Pons (tissue), 1 donor: ENCODE measurements at places on chromosomes 6 and 20.

DNA sequence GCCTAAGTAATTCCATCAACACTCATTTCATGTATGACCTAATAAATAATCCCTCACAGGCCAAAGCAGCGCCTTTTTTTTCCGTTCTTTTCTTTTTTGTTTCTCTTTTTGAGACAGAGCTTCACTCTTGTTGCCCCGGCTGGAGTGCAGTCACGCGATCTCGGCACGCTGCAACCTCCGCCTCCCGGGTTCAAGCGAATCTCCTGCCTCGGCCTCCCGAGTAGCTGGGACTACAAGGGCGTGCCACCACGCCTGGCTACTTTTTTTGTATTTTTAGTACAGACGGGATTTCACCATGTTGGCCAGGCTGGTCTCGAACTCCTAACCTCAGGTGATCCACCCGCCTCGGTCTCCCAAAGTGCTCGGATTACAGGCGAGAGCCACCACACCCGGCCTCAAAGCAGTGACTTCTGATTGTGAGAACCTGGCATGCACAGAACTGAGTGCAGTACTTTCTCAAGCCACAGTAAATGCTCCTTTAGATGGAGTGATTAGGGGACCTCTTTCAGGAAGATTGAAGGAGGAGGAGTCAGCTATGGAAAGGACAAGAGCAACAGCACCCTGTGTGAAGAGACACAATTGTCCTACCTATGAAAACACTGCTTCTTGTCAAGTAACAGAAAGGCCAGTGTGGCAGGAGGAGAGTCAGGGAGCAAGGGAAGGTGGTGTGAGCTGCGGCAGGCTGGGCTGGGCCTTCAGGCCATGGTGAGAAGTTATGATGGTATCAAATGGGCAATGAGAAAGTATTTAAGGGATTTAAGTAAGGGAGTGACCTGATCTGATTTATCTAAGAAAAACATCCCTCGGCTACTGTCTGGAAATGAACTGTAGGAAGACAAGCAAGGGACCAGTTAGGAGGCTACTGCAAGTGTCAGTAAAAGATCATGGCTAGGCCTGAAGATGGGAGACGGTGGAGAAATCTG, 1.7 kb upstream of the SCAF8 start:
- no peak for DNase-seq

GRCh38 chr6:28940294-28940857, 16.6 kb upstream of the TRIM27 start:
- DNase-seq = peak; percentile 45

DNA sequence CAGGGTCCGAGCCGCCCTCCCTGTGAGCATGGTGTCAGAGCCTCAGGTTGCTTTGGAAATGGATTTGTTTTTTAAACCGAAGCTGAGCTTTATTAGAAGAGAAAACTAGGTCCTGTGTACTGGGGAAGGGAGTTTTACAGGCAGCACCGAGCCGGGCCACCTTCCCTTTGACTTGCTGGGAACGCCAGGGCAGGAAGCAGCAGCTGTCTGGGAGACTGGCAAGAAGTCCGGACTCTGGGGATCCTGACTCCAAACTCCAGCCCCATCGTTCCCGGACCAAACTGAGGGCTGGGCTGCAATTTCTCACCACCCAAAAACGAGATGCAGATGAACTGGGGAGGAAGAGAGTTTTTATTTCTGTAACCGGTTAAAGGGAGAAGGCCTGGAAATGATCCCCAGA, 214.9 kb upstream of the KCNG1 start:
- DNase-seq = no peak

DNA sequence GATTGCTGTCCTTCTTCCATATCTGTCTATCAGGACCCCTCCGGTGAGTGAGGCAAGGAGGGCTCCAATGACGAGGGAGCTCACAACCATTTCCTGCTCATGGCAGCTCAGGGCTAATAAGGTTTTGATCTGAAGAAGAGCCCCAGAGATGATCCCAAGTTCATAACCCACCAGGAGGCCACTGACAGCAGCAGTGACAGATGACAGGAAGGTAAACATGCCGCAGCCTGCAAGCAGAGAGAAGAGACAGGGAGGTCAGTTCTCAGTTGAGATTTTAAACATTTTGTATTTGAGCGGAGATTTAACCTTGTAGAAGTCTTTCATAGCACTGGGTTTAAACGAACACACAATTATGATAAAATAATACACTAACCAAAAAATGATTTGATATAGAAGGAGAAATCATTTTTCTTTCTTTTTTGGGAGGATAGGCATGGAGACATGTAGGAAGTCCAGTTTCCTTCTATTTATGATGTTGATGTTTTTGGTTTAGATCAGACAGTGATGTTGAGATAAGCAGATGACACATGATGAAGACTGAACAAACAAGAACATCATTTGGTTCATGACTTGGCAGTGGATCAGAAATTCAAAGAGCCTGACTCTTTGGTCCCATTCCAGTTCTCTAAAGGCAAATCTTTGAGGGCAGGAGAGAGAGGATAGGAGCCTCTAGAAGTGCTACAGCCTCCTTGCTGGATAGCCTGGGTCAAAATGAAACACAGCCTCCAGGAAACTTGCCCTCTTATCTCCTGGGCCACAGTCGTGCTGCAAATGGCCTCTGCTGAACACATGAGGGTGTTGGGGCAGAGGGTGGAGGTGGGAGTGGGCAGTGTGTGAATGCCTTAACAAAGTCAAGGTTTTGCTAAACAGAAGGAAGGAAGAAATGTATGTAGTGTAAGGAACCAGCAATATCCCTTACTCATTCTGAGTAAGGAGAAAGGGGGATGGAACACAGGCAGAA, 22.6 kb downstream of the SLC2A12 start:
- no peak for DNase-seq

GRCh38 chr6:155472886-155473285, 17.2 kb upstream of the NOX3 start:
- DNase-seq = no peak

- DNase-seq = peak; percentile 93
Observed at GRCh38 chr6:35049900-35050756, 91.0 kb downstream of the TCP11 start.

DNA sequence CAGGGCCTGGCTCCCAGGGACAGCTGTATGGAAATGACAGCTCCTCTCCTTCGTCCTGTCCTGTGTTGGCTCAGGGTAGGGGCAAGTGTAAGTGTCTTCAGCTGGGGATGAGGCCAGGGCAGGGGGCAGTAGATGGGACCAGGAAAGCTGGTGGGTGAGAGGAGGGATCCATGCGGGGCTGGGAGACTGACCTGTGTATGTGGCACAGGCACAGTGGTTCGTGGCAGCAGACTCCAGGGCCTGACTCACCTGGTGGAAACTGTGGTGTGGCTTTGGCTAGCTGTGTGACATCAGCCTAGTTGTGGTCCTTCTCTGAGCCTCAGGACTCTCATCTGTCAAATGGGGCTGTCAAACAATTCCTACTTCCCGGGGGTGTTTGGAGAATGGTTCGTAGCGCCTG, 13.7 kb upstream of the SCRT2 start:
- no peak for DNase-seq

- DNase-seq = peak; percentile 37
Observed at GRCh38 chr20:45037050-45037449, 63.9 kb downstream of the KCNS1 start.
